ENCODE measurements at places on chromosomes 4 and X.

DNA sequence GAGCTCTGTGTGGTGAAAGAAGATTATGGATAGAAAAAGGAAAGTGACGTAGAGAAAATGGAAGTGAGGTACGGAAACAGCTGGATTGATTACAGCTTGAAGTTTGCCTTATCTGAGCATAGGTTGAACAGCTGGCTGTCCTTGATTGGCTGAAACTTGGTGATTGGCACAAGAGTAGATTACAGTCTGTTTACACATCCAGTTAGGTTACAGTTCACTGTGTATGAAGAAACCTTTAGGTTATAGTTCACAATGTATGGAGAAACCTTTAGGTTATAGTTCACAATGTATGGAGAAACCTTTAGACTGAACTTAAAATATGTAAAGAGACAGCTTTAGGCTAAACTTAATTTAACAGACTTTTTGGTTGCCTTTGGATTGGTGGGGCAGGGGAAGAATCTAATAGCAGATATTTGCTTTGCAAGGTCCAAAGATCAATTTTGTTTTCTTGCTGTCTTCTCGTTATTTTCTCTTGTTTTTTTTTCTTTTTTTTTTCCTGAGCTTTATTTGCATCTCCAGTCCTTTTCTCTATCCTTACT lies 15.6 kb upstream of the ART3 start:
- DNase-seq: no peak

DNA sequence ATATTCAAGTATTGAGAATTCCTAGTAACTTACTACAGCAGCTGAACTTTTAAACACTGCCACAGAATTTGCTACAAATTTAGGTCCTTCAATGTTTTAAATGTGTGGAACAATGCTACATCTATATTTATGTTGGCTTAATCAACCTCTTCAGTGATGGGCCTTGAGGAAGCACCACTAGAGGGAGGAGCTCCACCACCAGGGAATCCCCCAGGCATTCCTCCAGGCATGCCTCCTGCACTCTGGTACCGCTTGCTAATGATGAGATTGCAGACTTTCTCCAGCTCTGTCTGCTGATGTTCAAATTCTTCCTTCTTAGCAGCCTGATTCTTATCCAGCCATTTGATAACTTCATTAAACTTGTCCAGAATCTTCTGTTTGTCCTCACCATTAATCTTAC lies 190.8 kb downstream of the HTR2C start:
- no peak for DNase-seq

GRCh38 chrX:129632443-129632842 lies 22.3 kb downstream of the APLN start:
- peak; percentile 33 for DNase-seq

DNA sequence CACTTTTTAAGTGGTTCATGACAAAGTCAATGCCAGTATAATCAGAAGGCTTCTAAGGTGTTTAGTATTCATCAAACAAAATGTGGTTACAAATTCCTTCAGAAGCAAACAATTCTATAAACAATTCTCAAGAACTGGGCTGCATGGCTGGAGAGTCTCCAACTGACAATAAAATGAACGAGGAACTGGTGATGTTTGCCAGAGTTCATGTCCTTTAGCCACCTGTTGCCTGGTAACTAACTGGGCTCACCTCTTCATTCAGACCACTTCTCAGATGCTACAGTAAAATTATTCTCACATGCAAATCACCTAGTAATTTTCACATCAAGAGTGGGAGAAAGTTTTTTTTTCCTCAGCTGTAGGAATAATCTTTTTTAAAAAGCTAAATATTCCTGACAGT lies 53.3 kb downstream of the CAMK2D start:
- DNase-seq: no peak

DNA sequence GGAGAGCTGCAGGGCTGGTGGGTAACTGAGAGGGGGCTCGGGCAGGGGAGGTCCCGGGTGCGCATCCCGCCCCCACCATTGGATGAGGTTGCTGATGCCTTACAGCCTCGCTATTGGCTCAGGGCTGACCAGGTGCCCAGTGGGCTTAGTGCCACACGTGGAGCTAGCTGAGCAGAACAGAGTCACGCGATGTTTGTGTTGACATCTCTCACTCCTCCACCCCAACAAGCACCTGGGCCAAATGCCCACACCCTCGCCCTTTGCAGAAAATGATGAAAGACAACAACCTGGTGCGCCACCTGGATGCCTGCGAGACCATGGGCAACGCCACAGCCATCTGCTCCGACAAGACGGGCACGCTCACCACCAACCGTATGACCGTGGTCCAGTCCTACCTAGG lies 31.8 kb downstream of the ATP2B3 start:
- no peak for DNase-seq

GRCh38 chr4:70761276-70761816 lies 39.6 kb downstream of the RUFY3 start:
- no peak for DNase-seq

GRCh38 chrX:31168551-31168950 lies 96.7 kb upstream of the FTHL17 start:
- DNase-seq: no peak

GRCh38 chr4:39259571-39260330 lies 77.4 kb downstream of the WDR19 start:
- no peak for DNase-seq

- no peak for DNase-seq
These were observed 181.1 kb upstream of the SMIM31 start for GRCh38 chr4:164572877-164573279.

DNA sequence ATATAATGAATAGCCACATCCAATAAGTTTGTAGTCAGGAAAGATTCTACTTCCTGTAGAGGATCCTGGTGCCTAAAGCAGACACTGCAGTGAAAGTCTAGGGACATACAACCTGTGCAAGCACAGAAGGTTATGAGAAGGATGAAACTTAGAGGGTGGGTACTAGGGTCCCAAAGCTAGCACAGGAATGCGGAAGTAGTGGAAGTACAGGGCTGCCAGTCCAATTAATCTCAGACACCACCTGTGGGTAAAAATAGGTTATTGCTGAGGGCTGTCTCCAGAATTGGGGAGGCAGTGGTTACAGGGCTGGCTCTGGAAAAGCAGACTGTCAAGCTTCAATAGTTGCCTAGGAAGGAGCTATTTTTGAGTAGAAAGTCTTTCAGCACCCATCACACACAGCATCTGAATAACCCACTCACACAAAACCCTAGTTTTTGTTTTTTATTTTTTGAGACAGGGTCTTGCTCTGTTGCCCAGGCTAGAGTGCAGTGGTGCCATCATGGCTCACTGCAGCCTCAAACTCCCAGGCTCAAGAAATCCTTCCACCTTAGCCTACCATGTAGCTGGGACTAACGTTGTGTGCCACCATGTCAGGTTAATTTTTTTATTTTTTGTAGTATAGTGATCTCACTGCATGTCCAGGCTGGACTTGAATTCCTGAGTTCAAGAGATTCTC lies 50.8 kb upstream of the ELF2 start:
- no peak for DNase-seq

DNA sequence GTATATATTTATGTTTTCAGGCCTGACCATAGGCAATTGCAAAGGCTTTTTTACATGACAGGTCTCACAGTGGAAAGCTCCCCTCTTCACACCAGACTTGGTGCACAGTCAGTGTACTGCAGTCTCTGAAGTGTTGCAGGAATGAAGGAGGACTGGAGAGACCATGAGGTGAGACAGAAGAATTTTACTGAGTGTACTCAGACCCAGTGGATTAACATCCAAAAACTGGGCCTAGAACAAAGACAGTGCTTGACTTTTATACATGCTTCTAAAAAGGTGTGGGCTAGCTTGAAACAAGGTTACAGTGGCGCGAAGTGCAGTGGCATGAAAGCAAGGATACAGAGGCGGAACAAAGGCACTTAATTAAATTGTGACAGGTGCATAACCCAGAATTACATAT lies 822.9 kb downstream of the RAPGEF2 start:
- no peak for DNase-seq

DNA sequence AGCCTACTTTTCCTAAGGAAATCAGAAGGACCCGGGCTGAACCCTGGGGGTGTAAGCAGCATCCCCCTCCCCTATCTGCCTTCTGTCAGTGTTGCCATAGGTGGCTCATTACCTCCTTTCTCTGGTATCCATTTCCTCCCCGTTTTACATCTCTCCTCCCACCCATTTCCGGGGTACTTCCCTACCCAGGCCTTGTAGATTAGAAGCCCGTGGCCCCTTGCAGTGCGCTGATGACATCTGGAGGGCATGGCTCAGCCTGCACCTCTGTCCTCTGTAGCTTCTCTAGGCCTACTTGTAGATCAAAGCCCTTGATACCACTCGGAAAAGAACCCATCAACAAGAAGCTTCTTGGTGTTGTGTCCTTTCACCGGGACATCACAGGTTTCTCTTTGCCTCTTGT lies 71.8 kb downstream of the NBDY start:
- no peak for DNase-seq

DNA sequence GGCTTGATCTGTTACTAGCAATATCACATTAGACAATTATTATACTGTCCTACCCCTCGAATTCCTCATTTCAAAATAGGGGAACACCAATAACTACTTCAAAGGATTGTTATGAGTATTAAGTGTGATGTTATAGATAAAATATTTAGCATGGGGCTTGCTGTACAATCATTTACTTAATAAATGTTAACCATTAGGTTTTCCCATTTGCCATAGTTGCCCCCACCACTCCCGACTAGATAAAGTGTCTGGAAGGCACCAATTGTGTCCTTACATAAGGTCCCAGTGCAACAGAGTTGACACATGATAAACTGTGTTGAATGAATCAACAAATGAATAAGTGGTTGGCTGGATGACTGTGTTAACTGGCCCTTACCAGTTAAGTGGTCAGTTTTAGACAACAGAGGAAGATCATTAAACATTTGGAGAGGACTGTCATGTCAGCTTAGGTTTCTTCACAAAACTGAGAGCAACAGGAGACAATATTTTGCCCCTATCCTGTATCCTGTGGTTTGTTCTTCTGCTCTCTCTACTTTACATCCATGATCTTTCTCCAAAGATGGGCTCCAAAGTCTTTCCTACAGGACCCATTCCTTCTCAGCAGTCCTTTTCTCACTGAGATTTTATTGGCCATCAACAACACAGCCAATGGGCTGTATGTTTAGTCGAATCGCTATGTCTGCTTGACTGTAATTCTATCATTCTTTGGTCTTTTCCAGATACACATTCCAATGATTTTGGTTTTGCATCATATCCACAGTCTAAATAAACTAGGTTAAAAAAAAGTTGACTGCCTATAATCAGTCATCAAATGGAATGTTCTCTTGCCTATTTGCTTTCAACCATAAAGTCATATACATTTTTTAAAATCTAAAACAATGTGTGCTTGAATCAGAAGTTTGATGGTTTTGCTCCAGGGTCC lies 74.4 kb downstream of the RNF150 start:
- DNase-seq: no peak

- no peak for DNase-seq
These were observed 383.4 kb upstream of the FGF13 start for GRCh38 chrX:139094671-139095592.

DNA sequence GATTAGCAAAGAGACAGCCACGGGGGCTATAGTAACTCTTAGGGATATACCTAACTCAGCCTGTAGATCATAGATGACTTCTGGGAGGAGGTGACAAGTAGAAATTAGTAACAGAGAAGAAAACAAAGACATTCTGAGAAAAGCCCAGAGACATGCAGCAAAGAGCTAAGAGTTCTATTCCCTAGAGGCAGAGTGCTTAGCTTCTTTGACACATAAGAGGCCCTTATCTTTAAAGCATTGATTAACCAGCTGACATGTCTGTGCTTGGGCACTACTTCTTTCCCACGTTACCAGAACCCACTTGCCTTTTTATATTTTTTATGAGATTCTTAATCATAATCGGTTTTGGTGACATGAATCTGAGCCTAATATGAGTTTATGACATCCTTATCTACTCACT lies 179.5 kb downstream of the GABRB1 start:
- DNase-seq: no peak

DNA sequence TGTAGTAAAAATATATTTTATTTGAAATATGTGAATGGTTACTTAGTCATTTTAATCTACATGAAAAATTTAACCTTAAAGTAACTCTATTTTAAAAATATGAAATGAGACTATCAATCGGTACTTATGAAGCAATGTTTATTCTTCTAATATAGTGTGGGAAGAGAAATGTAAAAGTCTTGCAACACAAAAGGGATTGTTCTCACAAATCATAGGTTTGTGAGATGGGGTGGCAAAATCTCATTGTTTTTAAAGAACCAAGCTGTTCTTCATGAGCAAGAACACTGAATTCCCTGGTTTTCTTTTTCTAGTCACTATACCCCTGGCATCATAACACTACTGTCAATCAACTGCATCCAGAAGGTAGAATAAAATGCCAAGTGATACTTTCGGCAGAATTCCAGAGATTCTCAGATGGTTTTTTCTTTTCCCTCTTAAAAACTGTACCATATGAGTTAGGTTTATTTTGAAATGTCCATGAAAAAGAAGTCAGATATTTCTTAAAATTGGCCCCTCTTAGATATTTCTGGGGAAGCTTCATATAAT lies 52.2 kb downstream of the SNCA start:
- peak; percentile 60 for DNase-seq

DNA sequence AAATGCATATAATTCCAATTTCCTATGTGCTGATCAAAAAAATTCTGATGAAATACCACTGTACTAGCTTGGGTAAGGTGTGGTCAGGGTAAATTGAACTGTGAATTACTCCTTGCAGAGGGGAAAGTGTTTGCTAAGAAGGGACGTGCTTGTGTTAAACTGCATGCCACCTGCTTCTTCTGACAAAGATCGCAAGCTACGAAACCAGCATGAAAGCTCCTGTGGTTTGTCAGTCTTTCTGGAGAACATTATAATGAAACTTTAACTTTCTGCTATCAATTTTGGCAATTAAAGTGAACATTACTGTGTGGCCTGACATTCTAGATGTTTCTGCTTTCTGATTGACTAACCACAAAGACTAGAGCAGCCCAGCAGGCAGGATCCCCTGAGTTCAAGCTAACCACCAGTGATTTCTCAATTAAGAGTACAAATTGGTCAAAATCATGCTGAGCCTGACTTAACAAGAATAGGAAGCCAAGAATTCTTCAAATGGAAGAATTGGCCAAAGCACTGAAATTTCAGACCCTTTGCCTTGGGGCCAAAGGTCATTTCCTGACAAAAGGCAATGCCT lies 239.0 kb downstream of the SLITRK2 start:
- no peak for DNase-seq

DNA sequence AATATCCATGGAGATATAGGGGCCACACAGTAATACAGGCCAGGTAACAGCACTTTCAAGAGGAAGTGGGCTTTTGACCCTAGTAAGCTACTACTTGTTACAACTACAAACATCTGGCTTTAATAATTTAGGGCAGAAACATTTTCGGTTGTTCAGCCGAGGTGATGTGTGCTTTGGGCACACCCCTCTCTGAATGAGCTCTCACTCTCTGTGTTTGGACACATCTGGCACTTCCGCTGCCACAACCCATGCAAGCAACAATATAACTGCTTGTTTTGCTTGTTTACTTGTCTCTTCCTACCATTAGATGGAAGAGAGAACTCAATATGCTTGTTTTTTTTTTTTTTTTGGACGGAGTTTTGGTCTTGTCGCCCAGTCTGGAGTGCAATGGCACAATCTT lies 277.2 kb downstream of the HS3ST1 start:
- no peak for DNase-seq

GRCh38 chr4:128454881-128455280 lies 167.3 kb upstream of the PGRMC2 start:
- no peak for DNase-seq
